ENCODE measurements at places on chromosomes 7 and 10.

DNA sequence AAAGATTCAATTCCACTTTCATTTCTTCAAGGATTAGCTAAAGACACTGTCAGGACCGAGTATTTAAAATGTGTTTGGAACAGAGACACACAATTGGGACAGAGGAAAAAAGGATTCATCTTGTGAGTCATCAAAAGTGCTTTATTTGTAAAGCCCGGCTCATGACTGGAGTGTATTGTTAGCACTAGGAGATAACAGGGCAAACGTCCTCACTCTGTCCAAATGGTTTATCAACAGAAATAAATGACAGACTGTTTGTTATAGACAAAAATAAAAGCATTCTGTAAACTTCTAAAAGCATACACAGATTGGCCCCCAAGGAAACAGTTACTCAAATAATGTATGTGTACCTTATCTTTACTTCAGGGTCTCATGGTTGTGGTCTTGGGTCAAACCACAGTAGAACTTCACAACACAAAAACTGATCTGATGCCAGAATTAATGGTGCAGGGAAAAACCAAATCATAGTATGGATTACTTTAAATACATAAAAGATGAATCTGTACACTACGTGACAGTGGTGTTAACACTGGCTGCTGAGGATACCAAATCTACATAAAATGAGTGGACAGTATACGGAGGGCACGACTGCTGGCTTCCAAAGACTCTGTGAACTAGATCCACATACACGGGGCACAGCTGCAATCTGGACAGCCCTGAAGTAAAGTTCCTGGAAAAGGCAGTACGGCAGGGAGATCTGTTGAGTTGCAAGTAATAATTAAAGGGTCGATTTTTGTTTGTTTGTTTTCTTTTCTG lies 179.4 kb downstream of the PIP4K2A start:
- no peak for DNase-seq

GRCh38 chr10:124647421-124648130 lies 96.6 kb downstream of the FAM53B start:
- peak; percentile 88 for DNase-seq

GRCh38 chr10:76178532-76179292 lies 747.3 kb downstream of the LRMDA start:
- no peak for DNase-seq

DNA sequence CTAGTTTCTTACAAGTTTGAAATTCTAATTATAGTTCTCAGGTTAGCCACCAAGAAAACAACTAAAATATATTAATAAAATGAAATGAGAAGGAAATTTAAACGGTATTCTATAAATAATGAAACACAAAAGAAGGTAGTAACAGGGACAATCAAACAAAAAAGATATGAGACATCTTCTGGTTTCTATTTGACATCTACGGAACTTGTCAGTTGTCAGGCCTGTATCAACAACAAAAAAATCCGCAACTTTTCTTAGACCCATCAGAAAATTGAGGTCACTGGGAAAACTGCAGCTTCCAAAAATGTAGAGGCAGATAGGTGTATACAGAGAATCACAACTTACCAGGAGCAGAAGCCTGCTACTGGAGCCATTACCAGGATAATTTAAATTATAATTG lies 70.6 kb downstream of the ZPBP start:
- DNase-seq, result no peak

- DNase-seq, result no peak
Observed at GRCh38 chr7:140239653-140239935, 62.8 kb upstream of the KDM7A start.

- DNase-seq, result no peak
Observed at GRCh38 chr10:123428391-123428790, 237.8 kb upstream of the GPR26 start.

DNA sequence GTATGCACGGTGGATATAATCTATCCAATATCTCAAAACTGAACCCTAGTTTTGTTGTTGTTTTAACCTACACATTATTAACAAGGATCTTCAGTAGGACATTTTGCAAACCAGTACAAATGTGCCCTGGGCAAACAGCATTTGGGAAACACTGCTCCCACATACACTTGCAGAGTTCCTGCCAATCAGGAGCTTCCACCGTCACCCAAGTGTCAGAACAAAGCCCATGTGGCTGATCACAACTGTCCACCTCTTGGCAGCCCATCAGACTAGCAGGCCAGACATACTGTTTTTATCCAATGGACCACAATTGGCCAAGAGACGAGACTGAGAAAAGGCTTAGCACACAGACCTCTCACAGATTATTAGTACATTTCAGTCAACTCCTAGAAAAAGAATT lies 200.4 kb downstream of the FAM107B start:
- DNase-seq, result no peak

GRCh38 chr10:111187096-111187495 lies 110.3 kb downstream of the ADRA2A start:
- DNase-seq, result no peak

- DNase-seq, result no peak
Observed at GRCh38 chr10:32911285-32912016, 46.6 kb downstream of the ITGB1 start.

GRCh38 chr10:21304198-21304597 lies 221.3 kb downstream of the SKIDA1 start:
- no peak for DNase-seq

GRCh38 chr10:35343739-35344138 lies 7.4 kb downstream of the CCNY start:
- no peak for DNase-seq

- peak; percentile 70 for DNase-seq
Observed at GRCh38 chr10:79242620-79243152, 104.6 kb upstream of the PPIF start.

- DNase-seq, result peak; percentile 99
Observed at GRCh38 chr10:99732033-99732842, at the start of the genes COX15 and CUTC. Gene COX15 (minus strand): TSS chr10:99732127. CDS start chr10:99732049, 78 bp downstream. Gene CUTC (plus strand): TSS chr10:99732234. CDS start chr10:99732349, 115 bp downstream.

DNA sequence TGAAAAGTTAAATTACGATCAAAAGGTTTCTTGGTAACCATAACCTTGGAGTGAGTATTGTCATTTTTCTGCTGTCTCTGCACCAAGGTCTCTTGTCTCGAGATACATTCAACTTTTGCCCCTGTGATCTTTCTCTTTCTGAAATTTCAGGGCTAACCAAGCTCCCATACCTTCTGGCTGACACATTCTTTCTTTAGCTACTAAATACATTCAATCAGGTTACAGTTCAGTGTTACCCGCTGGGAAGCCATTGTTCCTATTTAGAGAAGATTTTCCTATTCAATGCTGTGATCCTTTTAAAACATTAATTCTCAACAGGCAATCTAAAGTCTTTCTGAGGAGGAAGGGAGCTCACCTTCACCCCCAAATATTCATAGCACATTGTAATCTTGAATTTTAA lies 22.9 kb upstream of the DMTF1 start:
- DNase-seq, result no peak

GRCh38 chr7:157739031-157739430 lies 402.2 kb downstream of the DNAJB6 start:
- no peak for DNase-seq

- no peak for DNase-seq
Observed at GRCh38 chr10:58318346-58318745, 16.5 kb upstream of the UBE2D1 start.

- DNase-seq, result peak; percentile 85
Observed at GRCh38 chr7:8260871-8261694, 884 bp downstream of the ICA1 start.

- peak; percentile 73 for DNase-seq
Observed at GRCh38 chr7:45157653-45158401, at the start of gene RAMP3. Gene RAMP3 (plus strand): TSS chr7:45157791. CDS start chr7:45157829, 38 bp downstream.
